ENCODE measurements at places on chromosomes 6 and 20.
A peak's percentile ranks its signal among the peaks of the same experiment; 100 is the strongest.

GRCh38 chr6:27518881-27519795 lies 46.2 kb upstream of the ZNF184 start:
- DNase-seq: peak; percentile 79

GRCh38 chr6:32519910-32520258 lies 10.2 kb downstream of the HLA-DRB5 start:
- no peak for DNase-seq

DNA sequence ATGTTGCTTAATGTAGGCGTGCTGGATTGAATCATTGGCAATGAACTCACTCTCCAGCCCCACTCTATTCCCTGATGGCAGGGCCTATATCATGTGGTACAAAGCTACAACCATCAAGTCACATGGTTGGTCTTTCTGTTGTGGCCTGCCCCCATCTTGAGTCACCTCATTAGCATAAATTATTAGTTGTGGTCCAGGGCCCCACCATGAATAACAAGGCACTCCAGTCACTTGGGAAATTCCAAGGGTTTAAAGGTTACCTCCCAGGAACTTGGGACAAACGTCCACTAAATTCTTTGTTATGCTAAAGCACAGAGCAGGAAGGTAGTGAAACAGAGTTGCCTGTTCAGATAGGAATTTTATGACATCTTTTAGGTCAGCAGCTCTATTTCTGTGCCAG lies 193.7 kb downstream of the SLC35F1 start:
- no peak for DNase-seq

DNA sequence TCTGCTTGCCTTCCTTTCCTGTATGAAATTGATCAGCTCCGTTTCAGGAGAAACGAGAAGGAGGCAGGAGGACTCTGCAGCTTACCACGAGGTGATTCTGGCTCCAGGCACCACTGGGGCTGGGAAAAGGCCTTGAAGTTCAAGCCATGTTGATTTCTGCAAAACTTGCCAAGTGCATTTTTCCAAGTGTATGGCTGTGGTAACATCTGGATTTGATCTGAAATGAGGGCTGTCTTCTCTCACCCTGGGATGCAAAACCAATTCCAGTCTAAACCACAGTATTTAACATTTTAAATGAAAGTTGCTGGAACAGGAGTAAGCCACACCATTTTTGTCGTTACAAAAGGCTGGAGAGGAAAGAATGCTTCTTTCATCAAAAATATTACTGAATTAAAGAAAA lies 36.1 kb upstream of the FAM210B start:
- no peak for DNase-seq

- peak; percentile 48 for DNase-seq
Measured at GRCh38 chr20:62824476-62825332, 7.9 kb downstream of the COL9A3 start.

- no peak for DNase-seq
Measured at GRCh38 chr6:135146162-135146934, 34.8 kb upstream of the MYB start.

- no peak for DNase-seq
Measured at GRCh38 chr6:93749930-93750329, 330.6 kb upstream of the EPHA7 start.

DNA sequence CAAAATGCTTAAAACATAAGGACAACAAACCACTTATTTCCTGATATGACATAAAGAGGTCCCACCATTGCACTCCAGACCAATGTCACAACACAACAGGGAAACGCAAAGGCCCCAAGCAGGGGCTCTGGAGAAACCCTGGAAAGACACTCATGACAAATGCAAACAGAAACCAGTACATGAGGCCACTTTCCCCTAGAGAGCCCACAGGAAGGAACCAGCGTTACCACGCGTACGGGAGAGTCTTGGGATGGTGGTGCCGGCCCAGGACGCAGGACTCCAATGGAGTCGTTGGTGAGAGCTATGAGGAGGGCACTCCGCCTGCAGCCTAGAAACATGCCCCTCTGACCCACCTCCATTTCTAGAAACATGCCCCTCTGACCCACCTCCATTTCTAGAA lies 20.2 kb downstream of the GMEB2 start:
- no peak for DNase-seq

DNA sequence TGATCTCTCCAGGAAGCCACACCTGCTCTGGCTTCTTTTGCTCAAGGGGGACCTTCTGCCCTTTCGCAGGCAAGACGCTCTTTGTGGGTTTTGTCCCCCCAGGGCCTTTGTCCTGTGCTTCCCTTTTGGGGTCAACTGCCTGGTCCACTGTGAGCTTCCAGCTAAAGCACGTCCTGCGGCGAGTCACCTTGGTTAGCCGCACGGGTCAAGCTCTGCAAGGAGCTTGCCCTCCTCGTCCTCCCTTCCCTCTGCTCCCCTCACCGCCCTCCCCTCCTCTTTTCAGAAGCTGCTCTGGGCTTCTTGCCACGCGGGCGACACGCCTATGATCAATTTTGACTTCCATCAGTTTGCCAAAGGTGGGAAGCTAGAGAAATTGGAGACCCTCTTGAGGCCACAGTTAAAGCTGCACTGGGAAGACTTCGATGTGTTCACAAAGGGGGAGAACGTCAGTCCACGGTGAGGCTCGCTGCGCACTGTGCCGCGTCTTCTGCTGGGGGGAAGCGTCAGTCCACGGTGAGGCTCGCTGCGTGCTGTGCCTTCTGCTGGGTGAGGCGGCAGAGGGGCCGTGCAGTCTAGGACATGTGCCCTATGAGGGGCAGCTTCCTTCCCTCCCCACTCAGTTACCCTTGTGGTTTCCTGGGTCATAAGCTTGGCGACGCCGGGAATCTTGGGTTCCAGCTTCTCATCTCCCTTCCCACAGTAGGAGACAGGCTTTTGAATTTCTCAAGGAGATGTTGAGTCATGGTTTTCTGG lies 80.2 kb downstream of the SYNJ2 start:
- DNase-seq: no peak

GRCh38 chr6:113120582-113121285 lies 736.4 kb upstream of the MARCKS start:
- DNase-seq: no peak

DNA sequence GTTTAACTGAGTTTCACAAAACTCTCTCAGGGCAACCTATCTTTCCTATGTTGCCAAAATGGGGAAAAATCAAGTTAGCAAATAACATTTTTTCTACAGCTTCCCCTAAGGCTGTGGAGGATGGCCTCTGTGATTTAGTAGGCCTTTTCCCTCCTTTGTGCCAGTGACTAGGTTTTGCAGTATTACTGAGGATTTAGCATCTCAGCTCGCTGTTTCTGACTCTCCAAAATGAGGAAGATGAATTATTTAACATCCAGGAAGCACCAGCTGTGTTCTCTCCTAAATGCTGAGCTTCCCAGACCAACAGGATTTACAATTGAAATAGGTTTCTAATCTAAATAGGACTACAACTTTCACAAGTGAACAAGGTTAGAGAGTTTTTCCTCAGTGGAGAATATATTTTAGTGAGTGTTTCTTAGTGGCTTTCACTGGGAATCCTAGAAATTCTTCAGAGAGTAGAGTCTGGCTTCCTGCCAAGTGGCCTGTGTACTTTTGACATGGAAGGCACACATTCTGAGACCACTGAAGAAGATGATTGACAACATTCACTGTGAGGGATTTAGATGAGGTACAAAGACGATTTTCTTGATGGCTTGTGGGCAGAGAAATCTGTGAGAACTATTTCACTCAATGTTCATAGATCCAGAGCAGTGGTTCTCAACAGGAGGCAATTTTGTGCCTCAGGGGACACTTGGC lies 62.4 kb downstream of the PTCHD4 start:
- DNase-seq: no peak

GRCh38 chr6:25337431-25337830 lies 58.3 kb downstream of the CARMIL1 start:
- no peak for DNase-seq

DNA sequence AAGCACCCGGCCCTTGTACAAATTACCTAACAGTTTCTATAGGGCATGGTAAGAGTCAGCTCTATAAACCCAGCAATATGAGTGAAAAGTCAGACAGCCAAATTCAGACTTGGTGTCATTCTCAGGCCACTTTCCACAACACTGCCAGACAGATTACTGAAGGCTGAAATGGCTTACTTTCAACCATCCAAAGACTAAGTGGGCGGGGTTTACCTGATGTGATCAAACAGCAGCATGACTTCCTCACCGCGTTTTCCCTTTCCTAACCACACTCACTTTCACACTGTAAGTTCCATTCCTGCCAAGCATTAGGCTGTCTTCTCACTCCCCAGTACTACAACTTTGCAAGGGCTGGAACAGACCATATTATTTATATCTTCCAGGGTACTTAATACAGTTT lies 85.9 kb downstream of the SMLR1 start:
- DNase-seq: peak; percentile 26

GRCh38 chr6:135148889-135149288 lies 32.2 kb upstream of the MYB start:
- no peak for DNase-seq

DNA sequence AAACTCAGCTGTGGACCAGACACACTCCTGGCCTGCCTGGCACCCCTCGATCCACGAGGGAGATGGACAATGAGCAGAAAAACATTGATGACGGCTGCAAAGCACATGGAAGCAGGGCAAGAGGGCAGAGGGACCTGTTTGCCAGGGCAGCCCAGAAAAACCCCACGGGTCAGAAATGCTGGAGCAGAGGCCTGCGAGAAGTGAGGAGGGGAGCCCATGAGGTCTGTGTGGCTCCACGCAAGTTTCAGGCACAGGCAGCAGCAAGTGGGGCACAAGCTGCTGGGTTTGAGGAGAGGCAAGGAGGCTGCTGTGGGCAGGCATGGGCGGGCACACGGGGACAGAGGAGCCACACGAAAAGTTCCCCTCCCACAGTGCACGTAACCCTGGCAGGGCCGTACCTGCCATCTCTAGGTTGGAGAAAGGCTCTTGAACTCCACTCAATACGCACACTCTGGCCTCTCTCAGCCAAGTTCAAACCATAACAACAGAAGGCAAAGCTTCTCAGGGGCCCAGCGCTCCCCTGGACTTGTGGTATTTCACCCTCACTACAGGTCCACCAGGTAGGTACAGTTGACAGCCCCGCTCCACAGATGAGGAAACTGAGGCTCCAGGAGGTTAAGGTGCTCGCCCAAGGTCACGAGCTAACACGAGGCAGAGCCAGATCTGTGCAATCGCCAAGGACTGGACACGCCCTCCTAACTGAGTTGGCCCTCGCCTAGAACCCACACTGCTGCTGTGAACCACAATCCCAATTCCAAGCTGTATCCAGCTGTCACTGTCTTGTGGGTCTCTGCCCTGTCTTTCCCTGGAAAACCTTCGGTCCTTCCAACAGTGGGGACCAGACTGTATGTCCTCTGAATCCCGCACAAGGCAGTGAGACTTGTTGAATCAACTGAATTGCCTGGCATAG lies 108.2 kb downstream of the NOL4L start:
- no peak for DNase-seq

- no peak for DNase-seq
Measured at GRCh38 chr6:6201200-6201599, 119.3 kb downstream of the F13A1 start.

DNA sequence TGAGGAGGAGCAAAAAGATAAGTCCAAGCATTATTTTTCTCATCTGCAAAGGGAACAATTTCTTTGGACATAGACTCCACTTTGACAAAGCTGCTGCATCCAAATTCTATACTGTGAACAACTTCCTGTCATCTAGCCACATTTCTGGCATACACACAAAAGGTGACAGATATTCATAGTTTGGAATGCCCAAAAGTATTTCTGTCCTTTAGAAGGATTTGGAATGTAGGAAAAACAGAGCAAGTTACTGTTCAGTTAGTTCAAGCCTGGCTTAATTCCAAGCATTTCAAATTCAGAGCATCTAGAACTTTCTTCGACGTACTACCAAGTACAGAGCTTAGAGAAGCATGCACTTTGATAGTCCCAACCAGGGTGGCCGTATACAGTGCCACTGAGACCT lies 134.0 kb downstream of the PDE7B start:
- no peak for DNase-seq

DNA sequence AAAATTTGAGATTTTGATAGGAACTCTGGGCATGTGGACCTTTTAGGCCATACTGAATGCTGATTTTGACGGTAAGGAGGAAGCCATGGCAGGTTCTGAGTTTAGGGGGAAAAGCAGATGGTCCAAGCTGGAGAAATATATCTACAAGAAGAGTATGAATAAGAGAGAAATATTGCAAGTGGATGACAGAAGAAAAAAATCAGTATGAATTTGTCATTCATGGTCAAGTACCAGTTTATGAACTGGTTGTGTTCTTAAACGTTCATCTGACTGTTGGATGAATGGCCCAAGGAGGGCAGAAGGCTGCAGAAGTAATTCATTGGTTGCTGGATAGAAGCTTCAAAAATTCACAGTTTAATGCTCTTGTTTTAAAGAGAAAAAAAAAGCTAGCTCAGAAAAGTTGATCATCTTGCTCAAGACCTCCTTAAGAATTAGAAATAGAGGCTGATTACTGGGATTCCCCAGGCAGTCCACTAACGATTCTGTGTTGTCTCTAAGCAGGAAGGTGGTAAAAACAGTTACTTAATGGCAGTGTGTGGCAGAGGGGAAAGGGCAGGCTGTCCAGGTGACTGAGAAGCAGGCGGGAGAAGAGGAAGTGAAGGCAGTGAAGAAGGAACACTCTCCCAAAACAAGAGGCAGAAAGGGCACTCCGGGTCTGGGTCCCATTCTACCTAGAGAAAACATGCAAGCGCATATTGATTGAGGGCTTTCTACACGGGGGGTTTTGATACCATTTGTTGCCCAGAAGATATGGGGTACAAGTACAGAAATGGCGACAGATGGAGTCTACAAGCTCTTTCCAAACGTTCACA lies 2.0 kb upstream of the DUSP22 start:
- DNase-seq: no peak

- DNase-seq: no peak
Measured at GRCh38 chr20:18728870-18729224, 84.7 kb upstream of the SCP2D1 start.

GRCh38 chr20:4068708-4069107 lies 53.4 kb upstream of the RNF24 start:
- DNase-seq: no peak

- no peak for DNase-seq
Measured at GRCh38 chr6:150088481-150089154, 19.7 kb upstream of the ULBP3 start.

GRCh38 chr20:13703265-13703664 lies 64.5 kb upstream of the TASP1 start:
- DNase-seq: no peak

All from naive thymus-derived CD4-positive, alpha-beta T cell (primary cell).